ENCODE measurements at places on chromosomes 5 and 9. TPM values are rescaled to one million over a fixed set of nuclear protein-coding genes. Genes with fewer than 3 reads are reported as not detected.

GPBP1 gene
- total RNA-seq = 58.4 TPM

NR3C1 gene
- 39.0 TPM for total RNA-seq

LECT2 gene
- not detected for total RNA-seq

PLPP1 gene
- 87.8 TPM for total RNA-seq

MYO10 gene
- 3.8 TPM for total RNA-seq

SPRY4 gene
- total RNA-seq = 13.3 TPM

SNX24 gene
- total RNA-seq = 15.1 TPM

ADCY2 gene
- total RNA-seq = 0.35 TPM

SLC6A19 gene
- total RNA-seq = not detected

PCDH12 gene
- total RNA-seq = 5.4 TPM

DNA sequence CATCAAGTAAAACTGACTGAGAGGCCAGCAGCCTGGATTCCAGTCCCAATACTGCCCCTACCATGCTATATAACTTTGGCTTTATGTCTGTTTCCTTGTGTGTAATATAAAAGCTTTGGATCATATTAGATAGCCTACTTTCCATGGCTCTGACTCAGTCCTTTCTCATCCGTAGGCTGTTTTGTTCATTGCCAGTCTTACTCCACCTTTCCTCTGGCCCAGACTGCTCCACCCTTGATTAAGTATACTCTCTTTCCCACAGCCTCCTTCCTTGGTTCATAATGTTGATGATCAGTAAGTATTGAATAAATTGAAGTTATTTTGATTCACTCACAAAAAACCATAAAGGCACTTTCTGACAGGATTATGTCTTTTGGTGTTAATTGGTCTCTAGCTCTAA is 1.5 kb upstream of the MRPS30 start:
- DNase-seq = no peak

DNA sequence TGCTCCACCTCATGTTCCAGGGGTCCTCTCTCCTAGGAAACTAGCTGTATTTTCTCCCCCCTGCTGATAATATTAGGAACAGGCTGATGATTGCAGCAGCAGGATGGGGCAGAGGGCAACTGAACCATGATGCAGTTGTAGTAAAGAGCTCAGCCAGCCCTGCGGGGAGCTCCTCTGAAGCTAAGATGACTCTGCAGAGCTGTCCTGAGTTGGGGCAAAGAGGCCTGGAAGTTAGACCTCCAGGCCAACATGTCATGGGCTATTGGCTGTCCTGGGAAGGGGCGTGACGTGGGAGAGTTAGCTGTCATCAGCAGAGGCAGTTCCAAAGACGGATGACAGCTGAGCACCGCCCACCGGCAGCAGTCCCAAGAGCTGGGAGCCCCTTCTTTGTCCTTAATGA is 6.6 kb upstream of the FBP1 start:
- DNase-seq = no peak

- no peak for DNase-seq
Observed at GRCh38 chr5:142368529-142368928, 43.7 kb upstream of the SPRY4 start.

- no peak for DNase-seq
Observed at GRCh38 chr9:87862536-87863268, 20.0 kb upstream of the SPATA31E1 start.

DNA sequence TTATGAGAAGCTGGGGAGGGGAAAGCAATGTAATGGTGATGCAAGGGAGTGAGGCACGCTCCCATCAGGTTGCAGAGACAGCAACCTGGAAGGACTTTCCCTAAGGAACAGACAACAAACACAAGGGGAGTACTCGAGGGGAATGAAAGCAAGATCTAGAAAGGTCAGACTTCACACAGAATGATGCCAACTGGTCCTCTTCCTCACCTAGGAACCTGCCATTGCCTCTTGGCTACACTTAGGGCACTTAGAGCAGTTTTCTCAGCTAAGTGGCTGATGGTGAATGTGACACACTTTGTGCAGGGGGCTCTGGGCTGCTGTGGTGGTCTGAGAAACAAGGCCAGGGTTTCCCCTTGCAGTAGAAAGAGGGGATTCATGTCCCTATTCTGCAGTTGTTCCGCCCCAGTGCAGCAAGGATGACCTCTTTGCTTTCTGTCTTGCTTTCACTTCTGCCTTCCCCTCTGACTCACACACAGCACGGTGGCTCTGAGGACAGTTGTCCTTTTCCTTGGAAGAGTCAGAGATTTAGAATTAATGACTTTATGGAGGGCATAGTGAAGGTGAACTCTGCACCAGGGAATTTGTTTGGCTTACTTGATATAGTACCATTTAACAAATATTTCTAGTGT is 394.0 kb upstream of the KLF4 start:
- no peak for DNase-seq

- DNase-seq = no peak
Observed at GRCh38 chr9:14769230-14769571, 46.7 kb upstream of the CER1 start.

- DNase-seq = no peak
Observed at GRCh38 chr9:37370968-37371563, 51.4 kb upstream of the GRHPR start.

DNA sequence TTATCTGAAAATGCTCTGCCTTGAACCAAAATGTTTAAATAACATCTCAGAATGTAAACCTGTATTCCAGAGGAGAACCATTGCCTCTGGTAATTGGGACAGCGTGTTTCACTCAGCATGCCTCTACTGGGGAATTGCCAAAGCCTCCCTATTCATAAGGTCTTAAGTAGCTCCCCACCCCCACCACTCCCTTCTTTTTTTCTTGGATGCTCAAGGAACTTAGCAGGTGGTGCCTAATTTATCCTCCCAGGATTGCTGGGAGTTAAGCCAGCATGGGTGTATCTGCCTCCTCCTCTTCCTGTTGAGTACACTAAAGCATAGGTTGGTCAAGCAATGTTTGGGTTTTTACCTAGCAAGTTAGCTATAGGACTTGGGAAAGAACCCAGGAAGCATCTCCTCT is 220.2 kb downstream of the DMAC1 start:
- DNase-seq = no peak

DNA sequence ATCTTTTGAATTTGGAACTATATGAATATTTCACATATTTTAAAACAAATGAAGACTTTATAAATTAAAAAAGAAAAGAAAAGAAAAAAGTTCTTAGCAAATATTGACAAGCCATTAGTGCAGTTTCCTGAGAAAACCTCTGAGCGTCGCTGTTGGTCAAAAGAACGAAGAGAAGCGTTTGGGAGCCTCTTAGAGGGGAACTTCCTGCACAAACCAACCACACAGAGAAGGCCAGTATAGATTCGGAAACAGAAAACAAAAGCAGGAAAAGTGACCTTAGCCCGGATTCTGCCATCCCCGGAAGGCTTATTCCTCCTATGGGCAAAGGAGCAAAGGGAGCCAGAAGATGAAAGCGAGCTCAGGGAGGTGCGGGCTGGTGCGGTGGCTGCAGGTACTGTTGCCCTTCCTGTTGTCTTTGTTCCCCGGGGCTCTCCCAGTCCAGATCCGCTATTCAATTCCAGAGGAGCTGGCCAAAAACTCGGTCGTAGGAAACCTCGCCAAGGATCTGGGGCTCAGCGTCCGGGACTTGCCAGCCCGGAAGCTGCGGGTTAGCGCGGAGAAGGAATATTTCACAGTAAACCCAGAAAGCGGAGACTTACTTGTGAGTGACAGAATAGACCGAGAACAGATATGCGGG is at the start of gene PCDHGB2:
PCDHGB2 (plus strand) TSS at position 205 of the 637 bp plus-strand sequence; CDS start at position 347, 142 bp downstream.
- DNase-seq = no peak

- DNase-seq = no peak
Observed at GRCh38 chr5:74103131-74104023, 477.4 kb downstream of the ARHGEF28 start.

DNA sequence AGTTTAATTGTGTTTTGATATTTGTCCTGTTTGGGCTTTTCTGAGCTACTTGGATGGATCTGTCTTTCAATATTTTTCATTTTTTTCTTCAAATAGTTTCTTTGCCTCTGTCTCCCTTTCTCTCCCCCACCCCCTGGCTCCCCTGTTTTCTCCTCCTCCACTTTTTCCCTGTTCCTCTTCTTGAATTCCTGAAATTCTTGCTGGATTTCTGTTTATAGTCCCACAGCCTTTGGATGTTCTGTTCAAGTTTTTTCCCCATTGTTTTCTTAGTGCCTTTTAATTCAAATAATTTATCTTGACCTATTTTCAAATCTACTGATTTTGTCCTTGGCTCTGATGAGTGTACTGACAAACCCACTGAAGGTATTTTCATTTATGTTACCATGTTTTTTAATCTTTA is 113.0 kb downstream of the VPS13A start:
- no peak for DNase-seq

- peak; percentile 29 for DNase-seq
Observed at GRCh38 chr5:80239680-80240367, 16.0 kb downstream of the SERINC5 start.

DNA sequence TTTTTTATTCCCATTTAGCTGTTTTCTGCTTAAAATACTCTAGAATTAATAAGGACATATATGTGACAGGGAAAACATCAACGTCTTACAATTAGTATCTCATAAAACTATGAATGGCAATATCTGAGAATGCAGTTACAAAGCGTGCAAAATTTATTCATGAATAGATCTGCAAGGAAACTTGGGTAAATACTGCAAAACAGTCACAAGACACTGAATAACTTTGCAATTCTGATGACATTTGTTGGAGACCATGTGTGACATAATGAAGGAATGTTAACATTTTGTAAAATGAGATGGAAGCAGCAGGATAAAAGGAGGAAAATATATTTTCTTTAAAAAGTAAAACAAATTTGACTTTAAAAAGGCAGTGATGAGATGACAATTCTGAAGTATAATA is 480.9 kb upstream of the SEMA6A start:
- no peak for DNase-seq

DNA sequence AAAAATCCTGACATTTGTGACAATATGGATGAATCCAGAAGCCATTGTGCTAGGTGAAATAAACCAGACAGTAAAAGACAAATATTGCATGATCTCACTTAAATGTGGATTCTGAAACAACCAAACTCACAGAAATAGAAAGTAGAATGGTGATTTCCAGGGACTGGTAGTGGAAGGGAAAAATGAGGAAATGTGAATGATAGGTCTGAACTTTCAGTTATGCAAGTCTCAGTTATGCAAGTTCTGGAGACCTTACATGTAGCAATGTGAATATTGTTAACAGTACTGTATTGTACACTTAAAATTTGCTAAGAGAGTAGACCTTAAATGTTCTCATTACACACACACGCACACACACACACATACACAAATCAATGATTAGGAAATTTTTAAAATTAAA is 84.9 kb downstream of the SLCO4C1 start:
- no peak for DNase-seq

DNA sequence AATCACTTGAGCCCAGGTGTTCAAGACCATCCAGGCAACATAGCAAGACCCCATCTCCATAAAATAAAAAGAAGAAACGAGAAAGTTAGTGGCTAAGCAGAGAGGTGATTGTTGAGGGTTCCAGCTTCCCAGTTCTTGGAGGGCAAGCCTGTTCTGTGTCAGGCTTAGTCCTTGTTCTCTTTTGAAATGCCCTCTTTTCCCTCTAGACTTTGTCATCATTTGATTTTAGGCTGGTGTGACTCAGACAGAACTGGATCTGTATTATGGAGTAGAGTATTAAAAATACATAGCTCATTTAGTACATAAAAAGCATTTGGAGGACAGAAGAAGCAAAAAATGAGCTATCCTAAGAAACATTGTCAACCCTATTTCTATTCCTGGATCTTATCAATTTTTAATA is 159.4 kb downstream of the CD180 start:
- no peak for DNase-seq

GRCh38 chr5:1401536-1402138 is 43.6 kb downstream of the SLC6A3 start:
- DNase-seq = peak; percentile 12

DNA sequence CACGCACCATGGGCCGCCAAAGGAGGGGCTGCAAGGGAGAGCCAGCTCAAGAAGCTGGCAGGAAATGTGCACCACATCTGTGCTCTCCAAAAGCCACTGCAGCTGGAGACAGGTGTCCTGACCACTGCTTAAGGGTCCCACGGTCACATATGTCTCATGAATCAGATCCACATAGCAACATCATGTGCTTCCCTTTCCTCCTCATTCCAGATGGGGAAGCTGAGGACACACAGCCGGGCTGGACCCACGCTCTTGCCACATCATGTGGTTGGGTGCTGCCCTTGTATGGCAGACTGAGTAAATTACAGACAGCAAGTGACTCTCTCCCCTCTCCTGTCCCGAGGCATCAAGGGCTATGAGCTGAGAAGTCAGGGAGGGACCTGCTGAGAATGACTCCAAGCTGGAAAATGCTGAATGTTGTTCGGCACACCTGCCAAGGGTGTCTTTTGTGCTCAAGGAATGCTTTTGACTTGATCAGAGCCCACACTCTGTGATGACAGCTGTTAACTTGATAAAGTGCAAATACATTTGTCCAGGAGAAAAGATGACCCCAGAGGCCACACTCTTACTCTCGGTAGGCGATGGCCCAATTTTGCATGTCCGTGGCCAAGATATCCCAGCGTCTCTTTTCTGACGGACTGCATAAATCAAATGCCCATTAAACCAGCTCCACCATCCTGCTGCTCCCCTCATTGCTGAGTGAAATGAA is 58.2 kb downstream of the NSUN2 start:
- DNase-seq = no peak

- no peak for DNase-seq
Observed at GRCh38 chr9:69334317-69334716, 9.3 kb downstream of the ENTREP1 start.

DNA sequence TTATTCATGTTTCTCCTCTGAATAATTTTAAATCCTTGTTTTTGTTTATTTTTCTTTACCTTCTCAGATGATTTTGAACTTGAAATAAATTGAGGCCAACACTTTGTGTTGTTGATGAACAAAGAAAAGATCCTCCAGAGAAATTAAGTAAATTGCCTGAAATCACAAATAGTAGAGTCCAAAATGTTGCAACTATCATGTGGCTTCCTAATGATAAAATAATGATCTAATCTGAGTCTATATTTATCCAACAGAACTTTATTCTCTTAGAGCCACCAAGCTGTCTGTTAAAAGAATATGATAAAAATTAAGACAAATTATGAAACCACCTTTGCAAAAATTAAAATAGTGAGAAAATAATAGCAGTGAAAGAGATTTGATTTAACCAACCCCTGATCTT is 132.2 kb upstream of the SPEF2 start:
- no peak for DNase-seq

DNA sequence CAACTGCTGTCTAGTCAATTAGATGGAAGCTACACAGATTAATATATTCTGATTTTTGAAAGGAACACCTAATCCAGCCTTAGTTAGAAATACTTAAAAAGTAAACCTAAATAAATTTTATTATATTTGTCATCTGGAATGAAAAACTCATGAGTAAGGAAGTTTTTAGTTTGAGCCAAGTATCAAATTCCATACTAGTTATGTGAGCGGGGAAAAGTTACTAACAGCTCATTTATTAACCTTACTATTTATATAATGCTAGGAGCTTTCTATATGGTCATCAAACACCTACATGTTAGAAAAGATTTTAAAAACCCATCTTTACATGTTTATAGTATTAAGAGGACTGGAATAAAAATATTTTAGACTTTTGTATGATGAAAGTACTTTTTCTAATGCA is 41.6 kb upstream of the POU5F2 start:
- no peak for DNase-seq

- no peak for DNase-seq
Observed at GRCh38 chr9:136275655-136276429, 28.1 kb downstream of the CCDC187 start.
